Activated gamma-delta T cell (primary cell): ENCODE measurements at places on chromosomes 1 and 21.

- no peak for DNase-seq
These were observed 31.0 kb downstream of the NCAM2 start for GRCh38 chr21:21029164-21029563.

DNA sequence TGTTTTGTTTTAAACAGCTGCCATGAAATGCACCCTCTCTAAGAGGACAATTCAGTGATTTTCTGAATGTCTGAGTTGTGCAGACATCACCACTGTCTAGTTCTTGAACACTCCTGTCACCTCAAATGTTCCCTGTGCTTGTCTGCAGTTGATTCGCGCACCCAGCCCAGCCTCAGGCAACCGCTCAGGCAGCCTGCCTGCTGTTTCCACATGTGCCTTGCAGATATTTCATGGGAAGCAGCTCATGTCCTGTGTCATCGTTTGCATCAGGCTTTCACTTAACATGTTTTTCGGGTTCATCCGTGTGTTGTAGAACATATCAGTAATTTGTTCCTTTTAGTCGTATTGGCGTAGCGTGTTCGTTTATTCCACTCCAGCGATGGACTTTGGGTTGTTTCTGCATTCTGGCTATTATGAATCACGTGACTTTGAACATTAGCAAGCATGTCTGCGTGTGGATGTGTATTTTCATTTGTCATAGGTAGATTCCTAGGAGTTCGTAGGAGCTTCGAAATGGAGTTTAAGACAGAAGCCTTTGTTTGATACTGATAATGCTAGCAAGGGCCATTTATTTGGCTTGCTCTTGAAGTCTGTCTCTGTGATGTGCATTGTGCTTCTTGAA, 12.1 kb downstream of the ADARB1 start:
- no peak for DNase-seq

GRCh38 chr1:38733761-38734160, 125.8 kb downstream of the RRAGC start:
- no peak for DNase-seq

DNA sequence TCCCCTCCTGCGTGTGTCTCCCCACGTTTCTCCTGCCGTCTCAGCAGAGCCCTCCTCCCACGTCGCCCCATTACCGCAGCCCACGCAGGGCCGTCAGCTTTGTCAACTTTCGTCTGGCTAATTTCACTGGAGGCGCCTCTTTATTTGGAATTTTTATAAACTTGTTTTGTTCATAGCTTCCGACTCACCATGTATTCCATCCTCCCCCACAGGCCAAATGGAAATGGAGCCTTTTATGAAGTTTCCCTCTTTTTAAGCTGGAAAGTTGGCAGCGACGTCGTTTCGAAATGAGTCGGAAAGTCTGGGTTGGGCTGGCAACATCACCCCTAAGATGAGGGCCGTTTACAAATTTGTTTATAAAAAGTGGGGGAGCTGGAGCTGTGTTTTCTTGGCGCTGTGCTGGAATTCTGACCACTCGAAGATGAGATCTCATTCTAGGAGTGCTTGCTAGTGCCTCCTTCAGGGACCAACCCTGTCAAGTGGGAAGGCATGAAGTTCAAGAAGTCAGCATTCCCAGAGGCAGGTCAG, 23.7 kb upstream of the SLC45A1 start:
- DNase-seq, result no peak

DNA sequence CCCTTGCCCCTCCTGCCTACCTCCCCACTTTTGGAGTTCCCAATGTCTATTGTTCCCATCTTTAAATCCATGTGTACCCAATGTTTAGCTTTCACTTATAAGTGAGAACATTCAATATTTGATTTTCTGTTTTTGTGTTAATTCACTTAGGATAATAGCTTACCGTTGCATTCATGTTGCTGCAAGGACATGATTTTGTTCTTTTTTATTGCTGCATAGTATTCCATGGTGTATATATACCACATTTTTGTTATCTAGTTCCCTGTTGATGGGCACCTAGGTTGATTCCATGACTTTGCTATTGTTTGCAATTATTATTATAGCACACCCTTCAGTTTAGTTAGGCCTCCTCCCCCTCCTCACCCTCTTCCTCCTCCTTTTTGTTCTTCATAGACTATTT, 33.5 kb upstream of the ADAR start:
- DNase-seq, result no peak

DNA sequence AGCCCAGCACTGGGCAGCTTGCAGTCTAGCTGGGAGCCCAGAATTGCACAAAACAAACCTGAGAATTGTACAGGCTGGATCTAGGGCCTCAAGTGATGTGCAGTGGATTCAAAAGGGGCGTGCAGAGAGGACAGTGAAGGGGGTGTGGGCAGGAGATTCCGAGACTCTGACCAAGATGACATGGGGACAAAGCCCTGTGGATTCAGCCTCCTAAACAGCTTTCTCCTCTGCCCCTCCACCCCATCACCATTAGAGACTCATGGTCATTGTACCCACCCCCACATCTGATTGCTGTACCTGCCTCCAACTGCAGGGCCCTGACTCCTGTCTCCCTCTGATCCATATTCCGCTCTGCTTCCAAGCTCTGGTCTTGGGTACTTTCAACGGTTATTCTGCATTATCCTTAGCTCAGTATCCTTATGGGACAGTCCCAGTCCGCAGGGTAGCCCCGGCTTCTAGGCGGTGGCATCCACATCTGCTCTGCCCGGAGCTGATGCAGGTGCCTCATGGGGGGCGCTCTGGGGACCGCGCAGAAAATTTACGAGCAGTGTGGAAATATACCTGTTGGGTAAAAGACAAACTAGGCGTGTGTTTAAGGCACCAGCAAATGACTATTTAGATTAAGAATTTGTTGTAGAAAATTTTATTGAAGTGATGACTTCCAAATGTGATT, 1.7 kb upstream of the BMP8A start:
- no peak for DNase-seq

DNA sequence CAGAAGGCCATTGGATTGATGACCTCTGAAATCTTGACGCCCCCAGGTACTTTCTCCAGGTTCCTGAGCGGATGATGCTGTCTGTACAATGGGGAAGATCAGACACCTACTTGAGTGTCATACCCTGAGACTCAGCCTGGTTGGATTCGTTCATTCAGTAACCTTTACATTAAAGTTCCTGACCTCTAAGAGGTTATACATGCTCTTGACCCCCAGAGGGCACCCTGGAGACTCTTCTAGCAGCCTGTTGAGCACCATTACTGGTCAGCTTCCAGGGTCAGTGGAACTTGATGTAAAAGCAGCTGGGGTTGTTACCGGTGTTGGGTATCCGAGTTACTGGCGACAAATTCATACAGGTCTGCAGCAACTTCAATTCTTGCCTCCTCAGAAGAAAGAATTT, 114.3 kb upstream of the ZNF678 start:
- DNase-seq, result no peak

DNA sequence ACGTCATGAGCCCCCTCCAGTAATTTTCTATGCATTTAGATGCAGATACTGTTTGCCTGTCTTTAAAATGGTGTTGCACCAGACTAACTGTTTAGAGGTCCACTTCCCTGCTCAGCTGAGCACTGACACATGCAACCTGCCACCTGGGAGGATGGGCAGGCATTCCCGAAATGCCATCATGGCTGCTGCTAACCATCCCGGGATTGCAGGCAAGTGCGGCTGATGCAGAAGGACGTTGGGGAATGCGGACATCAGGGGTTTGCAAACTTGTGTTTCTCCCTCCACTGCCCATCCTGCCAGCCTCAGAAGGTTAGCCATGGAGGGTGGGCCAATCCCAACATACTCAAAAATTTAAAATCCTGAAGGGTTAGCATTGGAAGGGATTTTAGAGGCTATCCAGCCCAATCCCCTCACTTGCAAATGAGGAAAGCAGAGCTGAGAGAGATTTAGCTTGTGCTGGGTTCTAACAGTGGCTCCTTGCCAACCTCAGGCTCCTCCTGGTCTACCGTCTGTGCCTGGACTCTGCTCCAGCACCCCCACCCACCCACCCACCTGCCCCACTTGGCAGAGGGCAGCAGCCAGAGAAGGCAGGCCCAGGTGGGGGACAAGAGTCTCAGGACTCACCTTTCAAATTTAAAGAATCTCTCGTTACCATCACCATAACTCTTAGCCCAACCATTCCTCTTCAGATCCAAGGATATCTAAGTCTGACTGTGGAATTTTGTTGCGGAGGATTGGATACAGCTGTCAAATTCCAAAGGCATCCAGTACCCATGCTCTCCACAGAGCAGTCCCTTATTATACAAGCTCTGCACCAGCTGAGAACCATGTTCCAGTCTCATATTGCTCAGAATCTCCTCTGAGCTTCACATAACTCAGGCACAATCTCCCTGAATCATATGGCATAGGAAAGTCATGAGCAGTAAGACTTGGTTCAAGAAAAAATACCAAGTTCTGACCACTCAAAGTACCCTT, 34.2 kb downstream of the HIVEP3 start:
- no peak for DNase-seq

GRCh38 chr1:57887964-57888491, 464.2 kb upstream of the DAB1 start:
- DNase-seq, result no peak

DNA sequence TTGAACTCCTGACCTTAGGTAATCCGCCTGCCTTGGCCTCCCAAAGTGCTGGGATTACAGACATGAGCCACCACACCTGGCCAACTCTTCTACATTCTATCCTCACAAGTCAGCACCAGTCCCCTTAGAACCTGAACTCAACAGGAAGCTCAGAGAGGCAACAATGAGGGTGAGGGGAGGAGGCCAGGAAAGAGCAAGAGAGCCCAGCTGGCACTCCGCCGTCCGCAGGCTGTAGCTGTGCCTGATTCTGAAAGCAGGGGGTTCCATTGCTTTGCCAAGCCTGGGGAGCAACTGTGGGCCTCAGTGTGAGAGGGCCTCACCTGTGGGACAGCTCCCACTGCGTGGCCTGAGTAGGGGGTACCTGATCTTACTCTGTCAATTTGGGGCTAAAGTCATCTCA, 18.7 kb downstream of the STK40 start:
- no peak for DNase-seq

DNA sequence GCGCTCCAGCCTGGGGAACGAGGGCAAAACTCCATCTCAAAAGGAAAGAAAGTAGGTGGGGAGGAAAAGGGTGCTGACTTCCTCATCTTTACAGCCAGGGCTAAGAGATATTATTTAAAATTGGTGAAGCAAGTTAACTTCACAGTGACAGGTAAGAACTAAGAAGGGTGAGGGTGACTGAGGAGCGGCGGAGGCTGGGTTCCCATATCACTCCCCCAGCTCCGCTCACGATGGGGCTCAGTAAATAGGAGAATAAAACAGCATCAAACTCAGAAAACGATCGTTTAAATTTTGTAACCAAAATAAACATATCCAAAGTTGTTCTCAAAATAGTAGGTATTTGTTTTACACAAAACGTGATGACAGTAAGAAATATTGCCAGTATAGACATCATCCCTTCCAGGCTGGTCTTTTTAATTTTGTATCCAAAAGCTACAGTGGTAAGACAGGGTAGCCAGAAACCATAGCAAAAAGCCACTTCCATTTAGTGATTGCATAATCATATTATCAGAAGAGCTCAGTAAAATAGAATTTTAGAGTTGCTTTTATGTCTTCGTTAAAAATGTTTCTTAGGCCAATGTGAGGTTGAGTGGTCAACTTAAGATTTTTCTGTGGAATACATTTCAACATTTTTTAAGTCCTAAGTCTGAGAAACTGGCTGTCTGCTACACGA, 26.2 kb upstream of the ADARB1 start:
- DNase-seq, result no peak

DNA sequence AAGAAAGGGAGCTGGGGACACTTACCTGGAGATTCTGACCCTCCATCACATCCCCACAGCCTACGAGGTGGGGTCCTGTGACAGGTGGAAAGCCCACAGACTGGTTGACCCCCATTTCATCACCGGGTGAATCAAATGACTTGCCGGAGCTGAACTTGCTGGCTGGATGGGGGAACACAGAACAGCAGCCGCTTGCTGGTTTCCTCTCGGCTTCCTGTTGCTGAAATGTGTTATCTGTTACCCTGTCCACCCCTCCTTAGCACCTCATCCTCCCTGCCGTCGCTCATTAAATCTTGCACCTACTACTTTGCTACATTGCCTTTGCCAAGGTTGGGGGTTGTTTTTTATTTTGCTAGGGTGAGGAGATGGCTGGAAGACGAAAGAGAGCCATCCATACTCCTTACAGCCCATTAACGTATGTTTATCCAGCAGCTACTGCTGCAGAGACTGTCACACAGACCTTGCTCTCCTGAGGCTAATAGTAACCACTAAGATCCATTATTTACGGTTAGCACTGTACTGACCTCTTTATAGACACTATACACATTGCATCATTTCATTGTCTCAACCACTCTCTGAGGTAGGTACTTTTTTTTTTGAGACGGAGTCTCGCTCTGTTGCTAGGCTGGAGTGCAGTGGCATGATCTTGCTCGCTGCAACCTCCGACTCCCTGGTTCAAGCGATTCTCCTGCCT, 7.0 kb downstream of the PAFAH2 start:
- DNase-seq, result no peak

- no peak for DNase-seq
These were observed 32.8 kb downstream of the ASTN1 start for GRCh38 chr1:177131723-177132122.

GRCh38 chr1:204885790-204886189, 15.1 kb downstream of the NFASC start:
- DNase-seq, result no peak

DNA sequence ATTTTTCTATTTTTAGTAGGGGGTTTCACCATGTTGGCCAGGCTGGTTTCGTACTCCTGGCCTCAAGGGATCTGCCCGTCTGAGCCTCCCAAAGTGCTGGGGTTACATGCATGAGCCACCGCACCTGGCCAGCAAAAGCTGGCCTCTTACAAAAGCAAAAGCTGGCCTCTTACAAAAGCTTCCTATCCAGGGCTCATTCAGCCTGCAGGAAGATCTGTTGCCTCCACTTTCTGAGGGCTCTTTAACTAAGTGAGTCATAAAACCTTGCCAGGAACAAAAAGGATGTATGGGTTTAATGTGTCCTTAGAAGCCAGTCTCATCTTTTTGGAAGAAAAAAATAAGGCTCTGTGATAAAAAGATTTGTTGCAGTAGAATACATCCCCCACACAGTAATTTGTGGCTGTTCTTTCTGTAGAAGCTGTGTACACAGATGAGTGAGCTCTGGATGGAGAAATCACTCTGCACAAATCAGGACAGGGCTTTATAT, 15.0 kb downstream of the HTR1D start:
- DNase-seq, result no peak

GRCh38 chr1:177138347-177138746, 26.2 kb downstream of the ASTN1 start:
- DNase-seq, result no peak

DNA sequence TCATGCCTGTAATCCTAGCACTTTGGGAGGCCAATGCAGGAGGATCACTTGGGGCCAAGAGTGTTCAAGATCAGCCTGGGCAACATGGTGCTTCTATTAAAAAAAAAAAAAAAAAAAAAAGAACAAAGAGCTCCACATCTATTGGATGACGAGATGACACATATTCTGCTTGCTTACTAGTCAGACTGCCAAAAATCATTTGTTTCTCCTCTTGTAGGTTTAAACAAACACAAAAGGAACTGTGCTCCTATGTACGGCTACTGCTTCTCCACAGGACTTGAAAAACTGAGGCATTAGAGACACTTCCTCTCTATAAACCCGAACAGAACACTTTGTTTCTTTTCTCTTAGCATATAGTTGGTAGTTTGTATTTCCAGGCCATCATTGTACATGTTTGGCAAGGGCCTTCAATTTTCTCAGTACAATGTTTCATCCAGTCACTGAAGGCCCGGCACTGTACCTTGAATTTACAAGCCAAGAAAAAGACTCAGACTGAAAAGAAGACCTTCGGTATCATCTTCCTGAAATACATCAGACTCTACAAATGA, 6.0 kb downstream of the TRIT1 start:
- DNase-seq, result no peak

- no peak for DNase-seq
These were observed 10.5 kb downstream of the FAAH start for GRCh38 chr1:46404482-46405196.

GRCh38 chr1:178168536-178168935, 74.6 kb downstream of the RASAL2 start:
- no peak for DNase-seq
